Mucosa of gallbladder (tissue), 1 donor: ENCODE measurements at places on chromosomes 11 and 22.

- DNase-seq = no peak
Measured at GRCh38 chr11:88435415-88435814, 97.9 kb upstream of the CTSC start.

DNA sequence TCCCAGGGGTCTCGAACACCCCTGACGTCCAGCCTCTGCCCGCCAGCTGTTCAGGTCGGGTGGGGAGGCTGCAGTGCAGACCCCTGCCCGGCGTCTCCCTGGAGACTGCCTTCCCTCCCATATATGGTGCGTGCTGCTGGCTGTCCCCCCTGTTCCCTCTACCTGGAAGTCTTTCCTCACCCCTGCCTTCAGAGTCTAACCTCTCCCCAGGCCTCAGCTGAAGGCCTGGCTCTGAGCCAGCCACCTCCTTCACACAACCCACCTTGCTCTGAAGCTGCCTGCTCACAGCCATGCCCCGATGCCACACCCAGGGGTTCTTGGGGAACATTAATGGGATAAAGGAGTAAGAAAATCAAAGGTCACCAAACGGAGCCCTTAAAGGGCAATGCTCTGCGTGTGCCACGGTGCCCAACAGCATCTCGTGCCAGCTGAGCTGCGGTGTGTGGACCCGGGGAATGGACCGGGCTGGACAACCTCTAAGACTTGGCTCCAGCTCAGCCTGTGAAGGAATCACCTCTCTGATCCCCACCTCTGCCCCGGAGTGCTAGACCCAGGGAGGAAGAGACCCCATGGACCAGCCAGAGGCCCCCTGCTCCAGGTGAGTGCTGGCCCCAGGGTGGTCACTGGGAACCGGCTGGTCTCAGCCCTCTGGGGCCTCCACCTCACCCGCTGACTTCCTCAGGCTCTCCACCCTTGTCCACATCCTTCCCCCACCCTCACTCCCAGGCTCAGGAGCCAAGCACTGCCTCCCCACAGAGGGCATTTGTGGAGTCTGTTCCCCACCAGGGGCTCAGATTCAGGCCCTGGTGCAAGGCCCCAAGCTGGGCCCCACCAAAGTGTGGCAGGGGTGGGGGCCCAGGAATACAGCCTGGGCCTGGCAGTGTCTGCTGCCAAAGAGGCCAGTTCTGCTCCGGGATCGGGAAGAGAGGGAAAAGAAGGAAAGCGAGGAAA, at the start of gene NLRP6:
Gene NLRP6, plus strand, starts transcription at position 407 of the 951 bp plus-strand sequence. Its CDS starts 163 bp downstream, at position 570.
- no peak for DNase-seq

DNA sequence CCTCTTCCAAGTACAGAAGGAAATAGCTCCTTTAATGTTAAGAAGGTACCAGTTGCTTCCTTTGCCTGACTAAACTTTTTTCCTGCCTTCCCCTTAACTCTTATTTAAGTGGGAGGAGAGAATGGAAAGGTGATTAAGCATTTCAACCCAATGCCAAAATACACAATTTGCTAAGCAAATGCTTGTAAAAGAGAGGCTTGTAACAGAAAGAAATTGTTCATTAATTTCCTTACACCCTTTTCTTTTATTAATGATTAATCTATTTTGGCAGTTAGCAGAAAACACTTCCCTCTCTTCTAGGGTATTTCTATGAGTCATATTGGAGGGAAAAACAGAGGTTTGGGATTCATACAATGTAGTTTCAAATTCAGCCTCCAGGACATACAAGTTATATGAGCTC, 427.6 kb upstream of the FAT3 start:
- DNase-seq = no peak

DNA sequence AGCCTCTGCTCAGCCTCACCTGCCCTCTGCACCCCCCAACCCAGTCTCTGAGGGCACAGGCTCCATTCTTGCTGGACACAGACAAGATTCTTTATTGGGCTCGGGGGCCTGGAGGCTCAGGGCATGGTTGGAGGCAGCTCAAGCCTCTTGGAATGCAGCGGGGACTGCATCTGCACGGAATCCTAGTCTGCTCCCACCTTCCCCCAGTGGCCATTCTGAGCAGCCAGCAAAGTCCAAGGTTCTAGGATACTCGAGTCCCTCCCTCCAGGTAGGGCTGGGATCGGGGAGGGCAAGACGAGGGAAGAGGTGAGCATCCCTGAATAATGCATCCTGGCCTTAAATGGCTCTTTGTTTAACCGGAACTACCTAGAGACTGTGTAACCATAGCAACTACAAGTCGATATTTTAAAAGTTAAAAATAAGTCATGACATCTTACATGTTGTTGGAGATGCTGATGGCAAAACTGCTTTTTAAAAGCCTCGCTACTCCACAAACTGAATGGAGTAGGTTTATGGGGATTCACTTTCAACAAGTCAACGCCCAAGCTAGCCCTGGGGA, 10.7 kb upstream of the IGSF22 start:
- DNase-seq = no peak

DNA sequence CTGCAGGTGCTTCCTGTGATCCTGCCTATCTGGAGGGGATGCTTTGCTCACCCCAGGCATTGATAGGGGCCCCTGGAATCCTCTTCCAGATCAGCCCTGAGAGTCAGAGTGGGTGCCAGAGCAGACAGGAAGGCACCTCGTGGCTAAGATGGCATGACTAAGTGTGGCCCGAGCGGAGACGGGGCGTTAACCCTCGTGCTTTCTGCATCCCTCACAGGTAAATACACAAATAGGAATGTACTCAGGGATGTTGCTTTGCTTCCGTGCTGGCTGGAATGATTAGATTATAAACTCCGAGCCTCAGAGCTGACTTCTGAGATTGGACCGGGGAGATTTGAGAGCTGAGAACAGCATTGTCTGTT, 312.7 kb upstream of the B3GAT1 start:
- DNase-seq = no peak

GRCh38 chr11:127997594-127997993, 589.8 kb downstream of the ETS1 start:
- DNase-seq = no peak
